ENCODE measurements at places on chromosomes 11 and 22. TPM values are rescaled to one million over a fixed set of nuclear protein-coding genes. Genes with fewer than 3 reads are reported as not detected.

The NRIP3 gene
- total RNA-seq = 2.7 TPM

The CASTOR1 gene
- 19.1 TPM for total RNA-seq

The PHOX2A gene
- 0.14 TPM for total RNA-seq

The KCNJ1 gene
- not detected for total RNA-seq

The MS4A12 gene
- total RNA-seq = not detected

The MS4A6A gene
- 95.1 TPM for total RNA-seq

The LIF gene
- 17.8 TPM for total RNA-seq

The HORMAD2 gene
- total RNA-seq = not detected

The FGF19 gene
- total RNA-seq = 362 TPM

The PLEKHB1 gene
- total RNA-seq = 58.1 TPM

The SRSF8 gene
- total RNA-seq = 43.6 TPM

The GTF2H1 gene
- total RNA-seq = 35.7 TPM

The GPR83 gene
- 0.09 TPM for total RNA-seq

The TCF20 gene
- total RNA-seq = 50.2 TPM

The HBB gene
- 65.9 TPM for total RNA-seq

The SAMM50 gene
- total RNA-seq = 51.8 TPM

The ST14 gene
- total RNA-seq = 193 TPM

The CD248 gene
- 34.7 TPM for total RNA-seq

The SERHL2 gene
- 2.9 TPM for total RNA-seq

The PGAP2 gene
- total RNA-seq = 22.6 TPM

The FAM181B gene
- 0.81 TPM for total RNA-seq

The DTX4 gene
- 63.6 TPM for total RNA-seq

The PAMR1 gene
- total RNA-seq = 7.6 TPM

The GPHA2 gene
- 1.3 TPM for total RNA-seq

The OR5P2 gene
- not detected for total RNA-seq

The NADSYN1 gene
- total RNA-seq = 121 TPM

The MIF gene
- 668 TPM for total RNA-seq

The BLID gene
- total RNA-seq = 0.75 TPM

The OR8D1 gene
- total RNA-seq = not detected

The C11orf86 gene
- not detected for total RNA-seq

The APOBEC3F gene
- total RNA-seq = 14.4 TPM

The SULT4A1 gene
- 0.43 TPM for total RNA-seq

The SMPD1 gene
- 69.7 TPM for total RNA-seq

The LRRC4C gene
- total RNA-seq = 2.2 TPM

The C22orf42 gene
- total RNA-seq = not detected

The ARHGAP8 gene
- 46.7 TPM for total RNA-seq

The MAP6 gene
- total RNA-seq = 13.3 TPM

The SLC6A5 gene
- total RNA-seq = not detected

The PACSIN2 gene
- total RNA-seq = 182 TPM

The APOA1 gene
- total RNA-seq = 23.3 TPM

The LRRN4CL gene
- total RNA-seq = 4.3 TPM

The KRTAP5-10 gene
- total RNA-seq = not detected

The RNF215 gene
- total RNA-seq = 31.2 TPM

The SLC25A18 gene
- 0.92 TPM for total RNA-seq
